CD4-positive, alpha-beta T cell treated with Interleukin-2 at 100 ng/mL for 4 hours (primary cell): ENCODE measurements at places on chromosomes 12 and 14.

GRCh38 chr14:22509036-22509709 lies 79.9 kb downstream of the DAD1 start:
- DNase-seq, result no peak

GRCh38 chr14:74583689-74584434 lies 28.2 kb downstream of the LTBP2 start:
- DNase-seq, result no peak

- DNase-seq, result no peak
Measured at GRCh38 chr12:27564612-27565213, 40.7 kb downstream of the PPFIBP1 start.

DNA sequence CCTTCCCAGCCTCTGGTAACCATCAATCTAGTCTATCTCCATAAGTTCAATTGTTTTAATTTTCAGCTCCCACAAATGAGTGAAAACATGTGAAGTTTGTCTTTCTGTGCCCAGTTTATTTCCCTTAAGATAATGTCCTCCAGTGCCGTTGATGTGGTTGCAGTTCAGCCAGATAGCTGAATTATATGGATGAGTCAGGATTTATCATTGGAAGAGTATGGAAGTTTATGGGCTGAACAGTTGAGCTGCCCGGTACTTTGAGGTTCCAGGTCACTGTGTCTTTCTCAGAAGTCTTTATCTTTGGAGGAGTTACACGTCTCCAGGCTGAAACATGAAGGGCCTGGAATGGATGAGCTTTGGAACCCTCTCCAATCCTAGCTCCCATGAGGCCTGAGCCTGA lies 120.1 kb downstream of the ASCL4 start:
- DNase-seq, result no peak

DNA sequence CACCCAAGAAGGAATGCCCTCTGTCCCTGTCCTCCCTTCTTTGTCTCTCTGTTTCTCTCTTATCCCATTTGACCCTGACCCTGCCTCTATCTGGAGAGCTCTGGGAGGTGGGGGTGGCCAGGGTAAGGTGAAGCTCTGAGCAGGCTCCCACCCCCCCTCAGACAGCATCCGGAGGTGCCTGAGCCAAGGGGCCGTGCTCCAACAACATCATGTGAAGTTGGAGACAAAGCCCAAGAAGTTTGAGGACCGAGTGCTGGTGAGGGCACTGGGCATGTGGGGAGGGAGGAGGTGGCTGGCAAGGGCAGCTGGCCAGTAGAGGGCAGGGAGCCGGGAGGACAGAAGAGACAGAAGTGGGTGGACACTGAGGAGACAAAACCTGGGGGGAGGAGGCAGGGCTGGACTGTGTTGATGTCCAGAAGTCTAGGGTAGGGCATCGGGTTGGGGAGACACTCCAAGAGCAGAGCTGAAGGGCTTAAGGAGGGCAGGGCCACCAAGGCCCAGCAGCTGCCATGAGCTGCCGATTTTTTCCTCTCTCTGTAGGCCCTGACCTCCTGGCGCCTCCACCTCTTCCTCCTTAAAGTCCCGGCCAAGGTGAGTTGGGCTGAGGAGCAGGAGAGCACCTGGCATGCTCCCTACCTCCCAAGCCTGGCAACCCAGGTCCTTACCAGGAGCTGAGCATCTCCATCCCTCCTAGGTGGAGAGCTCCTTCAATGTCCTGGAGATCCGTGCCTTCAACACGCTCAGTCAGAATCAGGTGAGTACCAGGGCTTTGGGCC lies 1.9 kb downstream of the CARMIL3 start:
- no peak for DNase-seq

GRCh38 chr12:86091681-86092080 lies 164.5 kb downstream of the MGAT4C start:
- no peak for DNase-seq

DNA sequence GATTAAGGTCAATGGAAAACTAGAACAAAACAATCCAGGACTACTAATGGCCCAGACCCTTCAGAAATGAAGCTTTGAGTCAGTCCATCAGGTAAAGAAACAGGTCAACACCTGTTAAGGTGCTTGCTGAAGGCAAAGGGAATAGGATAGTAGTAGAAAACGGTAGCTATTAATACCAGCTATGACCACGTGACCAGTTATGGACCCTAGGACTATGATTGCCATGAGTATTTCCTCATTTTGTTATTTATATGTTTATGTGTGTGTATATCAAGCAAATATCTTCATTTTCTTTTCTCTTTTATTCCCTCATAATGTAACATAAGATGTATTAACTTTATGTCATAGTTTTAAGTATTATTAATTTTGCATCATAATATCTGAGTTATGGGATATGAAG lies 25.6 kb downstream of the FKBP11 start:
- DNase-seq, result no peak

GRCh38 chr14:42872786-42873185 lies 1266.1 kb downstream of the LRFN5 start:
- DNase-seq, result no peak

- DNase-seq, result no peak
Measured at GRCh38 chr12:40058721-40059190, 47.1 kb downstream of the SLC2A13 start.

GRCh38 chr12:6088921-6089747 lies 35.3 kb downstream of the VWF start:
- DNase-seq, result no peak

DNA sequence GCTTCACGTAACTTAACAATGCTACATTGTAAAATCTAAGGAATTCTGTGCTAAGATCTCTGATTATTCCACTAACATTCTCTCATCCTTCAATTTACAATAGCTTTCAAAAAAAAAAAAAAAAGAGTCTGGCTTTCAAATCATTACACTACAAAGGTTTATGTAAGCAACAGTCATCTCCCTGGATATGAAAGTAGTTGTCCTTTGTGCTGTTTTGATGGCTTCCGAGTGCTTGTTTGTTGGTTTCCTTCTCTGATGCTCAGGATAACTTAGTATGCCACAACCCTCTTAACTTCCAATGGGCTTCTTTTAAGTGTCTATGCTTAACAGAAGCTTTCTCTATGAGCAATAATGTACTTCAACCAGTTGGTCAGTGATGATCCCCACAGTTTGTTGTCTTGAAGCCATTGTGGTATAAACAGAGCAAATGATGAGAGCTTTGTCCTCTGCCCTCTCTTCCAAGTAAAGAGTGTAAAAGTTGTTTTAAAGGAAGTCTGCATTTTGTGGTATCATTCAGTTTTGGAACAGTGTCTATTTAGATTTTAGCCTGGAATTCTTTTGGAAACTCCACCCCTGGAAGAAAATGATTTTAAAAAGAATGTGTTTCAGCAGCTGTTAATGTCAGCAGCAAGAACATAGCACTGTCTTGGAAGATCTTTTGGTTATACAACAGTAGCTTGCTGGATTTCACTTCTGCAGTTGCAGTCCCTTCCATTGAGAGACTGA lies 396.1 kb upstream of the RGS6 start:
- no peak for DNase-seq

DNA sequence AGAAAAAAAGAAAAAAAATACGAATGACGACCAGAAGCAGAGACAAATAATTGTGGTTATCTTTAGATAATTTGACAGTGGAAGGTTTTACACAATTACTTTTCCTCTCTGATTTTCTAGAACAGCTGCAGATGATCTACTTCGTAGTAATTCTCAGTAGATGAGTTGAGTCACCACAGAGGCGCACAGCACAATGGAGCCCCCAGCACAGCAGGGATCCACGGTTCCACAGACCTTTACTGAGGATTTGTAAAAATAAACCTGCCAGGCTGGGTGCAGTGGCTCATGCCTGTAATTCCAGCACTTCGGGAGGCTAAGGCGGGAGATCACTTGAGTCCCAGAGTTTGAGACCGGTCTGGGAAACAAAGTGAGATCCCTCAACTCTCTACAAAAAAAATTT lies 29.3 kb downstream of the AMN start:
- DNase-seq, result no peak

- DNase-seq, result no peak
Measured at GRCh38 chr12:117130801-117131200, 31.6 kb upstream of the TESC start.

DNA sequence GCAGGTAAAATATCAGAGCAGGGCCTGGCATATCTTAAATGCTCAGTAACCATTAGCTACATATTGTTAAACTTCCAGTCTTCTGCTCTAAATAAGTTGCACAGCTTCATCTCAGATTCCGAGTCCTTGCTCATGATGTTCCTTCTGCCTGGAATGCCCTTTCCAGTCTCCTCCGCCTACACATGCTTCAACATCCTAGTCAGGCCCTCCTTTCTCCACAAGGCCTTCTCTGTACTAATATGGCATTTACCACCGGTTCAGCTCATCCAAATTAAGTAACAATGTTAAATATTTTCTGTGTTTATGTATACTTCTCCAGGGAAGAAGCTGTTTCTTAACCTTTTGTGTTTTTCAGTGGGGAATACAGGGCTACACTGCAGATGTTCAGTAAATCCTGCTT lies 8.5 kb downstream of the DHH start:
- DNase-seq, result no peak

DNA sequence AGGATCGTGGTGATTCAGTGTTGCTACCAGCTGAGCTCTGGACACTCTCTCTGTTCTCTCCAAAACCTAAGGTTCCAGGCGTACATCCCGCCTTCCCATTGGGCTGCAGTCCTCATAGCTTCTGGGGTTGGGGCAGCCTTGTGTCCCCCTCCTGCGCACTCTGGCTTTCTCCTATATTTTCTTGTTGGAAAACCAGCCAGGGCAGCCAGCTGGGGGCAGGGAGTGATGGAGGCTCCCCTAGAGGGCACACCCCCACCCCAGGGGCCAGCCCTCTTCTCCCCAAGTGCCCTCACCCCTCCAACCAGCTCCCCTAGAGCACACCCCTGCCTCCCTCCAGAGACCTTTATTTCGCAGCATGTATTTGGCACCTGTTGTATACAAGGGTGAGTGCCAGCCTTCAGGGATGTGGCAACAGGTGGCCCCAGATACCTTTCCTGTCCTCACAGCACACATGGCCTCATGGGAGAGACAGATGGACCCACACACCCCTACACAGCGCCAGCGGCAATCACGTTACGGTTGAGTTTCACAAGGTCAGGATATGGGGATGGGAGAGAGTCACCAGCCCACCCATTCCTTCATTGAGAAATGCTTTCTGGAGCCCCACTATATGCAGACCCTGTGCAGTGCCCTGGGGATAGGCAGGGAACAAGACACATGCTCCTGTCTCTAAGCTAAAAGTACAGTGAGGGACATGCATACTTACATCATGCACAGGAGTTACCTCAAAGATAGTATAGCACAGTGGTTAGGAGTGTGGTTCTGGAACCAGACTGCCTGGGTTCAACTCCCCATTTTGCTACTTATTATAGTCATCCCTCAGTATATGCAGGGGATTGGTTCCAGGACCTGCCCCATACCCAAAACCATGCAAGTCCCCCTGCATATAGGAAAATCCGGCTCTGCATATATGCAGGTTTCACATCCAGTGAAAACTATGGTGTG lies 141.1 kb downstream of the PHETA1 start:
- DNase-seq, result no peak

DNA sequence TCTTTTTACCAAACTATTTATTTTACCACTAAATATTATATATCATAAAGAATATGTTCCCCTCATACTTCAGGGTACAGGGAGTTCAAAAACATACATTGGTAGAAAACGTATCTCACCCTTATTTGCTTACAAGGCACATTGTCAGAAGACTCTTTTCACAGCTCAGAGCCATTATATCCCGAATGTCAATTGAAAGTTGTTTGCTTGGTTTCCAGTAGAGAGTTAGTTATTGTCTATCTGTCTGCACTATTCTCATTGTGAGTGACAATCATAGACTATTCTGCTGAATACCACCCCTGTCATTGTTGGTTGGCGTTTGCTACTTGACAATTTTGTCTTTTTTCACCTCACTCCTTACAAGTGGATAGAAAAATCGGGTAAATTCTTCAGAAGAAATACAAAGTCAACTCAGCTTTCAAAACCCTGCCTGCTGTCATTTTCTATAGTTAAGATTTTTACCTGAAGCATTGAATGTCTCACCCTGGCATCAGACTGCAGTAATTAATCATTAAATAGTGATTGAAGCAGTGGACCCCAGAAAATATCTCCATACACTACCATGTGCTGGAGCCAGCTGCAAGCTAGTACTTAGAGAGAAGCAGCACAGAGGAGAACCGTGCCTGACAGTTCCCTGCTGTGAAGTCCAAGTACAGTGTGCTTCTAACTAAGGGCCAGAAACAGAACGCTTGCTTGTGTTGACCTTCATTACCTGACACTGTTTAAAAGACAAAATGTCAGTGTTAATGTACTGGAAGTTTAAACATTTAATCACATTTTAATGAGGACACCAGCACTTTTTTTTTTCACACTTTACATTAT lies 510.6 kb downstream of the RERGL start:
- no peak for DNase-seq

- no peak for DNase-seq
Measured at GRCh38 chr12:6896846-6897435, 7.7 kb upstream of the LRRC23 start.

DNA sequence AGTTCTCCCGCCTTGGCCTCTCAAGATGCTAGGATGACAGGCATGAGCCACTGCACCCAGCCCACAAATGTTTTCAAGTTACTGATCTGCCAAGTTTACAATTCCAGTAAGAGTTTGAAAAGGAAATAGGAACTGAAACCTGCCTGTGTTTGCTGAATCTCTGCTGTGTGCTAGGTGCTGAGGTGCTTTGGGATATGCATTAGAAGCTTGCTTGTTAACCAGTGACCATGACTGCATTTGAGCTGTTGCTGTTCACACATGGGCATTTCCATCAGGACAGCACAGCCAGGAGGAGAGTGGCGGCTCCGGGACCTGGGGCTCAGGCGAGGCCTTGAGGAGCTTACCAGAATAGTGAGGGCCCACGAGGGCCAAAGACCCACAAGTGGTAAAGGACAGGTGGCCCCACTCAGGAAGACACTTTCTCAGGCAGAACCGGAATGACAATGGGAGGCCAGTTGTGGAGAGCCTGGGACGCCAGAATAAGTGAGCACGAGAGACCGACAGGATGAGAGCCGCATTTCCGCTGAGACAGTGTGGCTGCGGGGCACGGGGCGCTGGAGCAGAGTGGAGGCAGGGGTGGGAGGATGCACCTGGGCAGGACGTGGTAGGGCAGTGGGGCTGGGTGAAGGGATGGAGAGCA lies 54.5 kb upstream of the MMP17 start:
- DNase-seq, result no peak

GRCh38 chr14:91429385-91429784 lies 11.8 kb upstream of the CCDC88C start:
- DNase-seq, result no peak
